ENCODE measurements at places on chromosomes 5 and 9.
A peak's percentile ranks its signal among the peaks of the same experiment; 100 is the strongest.

- no peak overlapping the region for H3K4me3 ChIP-seq
- DNase-seq, result no peak
- H3K27me3 ChIP-seq, result no peaks in the 10 kb centered on the region
- no peaks in the 10 kb centered on the region for H3K36me3 ChIP-seq
- no peaks in the 10 kb centered on the region for H3K4me1 ChIP-seq
Observed at GRCh38 chr5:2817031-2817603, 65.6 kb upstream of the IRX2 start.

DNA sequence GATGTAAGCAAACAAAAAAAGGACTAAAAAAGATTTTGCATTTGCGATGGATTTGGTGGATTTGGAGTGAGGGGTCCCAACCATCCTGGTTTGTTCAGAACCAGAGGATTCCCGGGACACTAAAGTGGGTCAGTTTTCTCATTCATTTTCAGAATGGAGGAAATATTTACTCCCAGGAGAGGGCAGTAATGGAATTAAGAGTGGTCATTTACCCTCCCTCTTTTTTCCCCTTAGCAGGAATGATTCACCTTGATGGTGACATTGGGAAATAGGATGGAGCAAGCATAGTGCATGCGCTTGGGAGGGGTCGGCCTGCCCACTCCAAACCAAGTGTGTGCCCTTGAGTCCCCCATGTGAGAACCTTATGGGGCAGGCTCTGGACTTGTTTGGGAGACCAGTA is 164.2 kb upstream of the PUM3 start:
- no peaks in the 10 kb centered on the region for H3K36me3 ChIP-seq
- H3K4me1 ChIP-seq, result no peaks in the 10 kb centered on the region
- DNase-seq, result no peak
- no peaks in the 10 kb centered on the region for H3K27me3 ChIP-seq

GRCh38 chr9:127209220-127209619 is 55.4 kb upstream of the GARNL3 start:
- H3K36me3 ChIP-seq, result no peaks in the 10 kb centered on the region
- no peak for DNase-seq
- no peak overlapping the region for H3K27ac ChIP-seq
- H3K27me3 ChIP-seq, result peaks cover 6% of the 10 kb centered on the region

GRCh38 chr5:121430538-121430937 is 421.1 kb upstream of the FTMT start:
- no peak for DNase-seq
- H3K27me3 ChIP-seq, result no peaks in the 10 kb centered on the region
- no peak overlapping the region for H3K27ac ChIP-seq
- no peak overlapping the region for H3K4me3 ChIP-seq
- H3K36me3 ChIP-seq, result no peaks in the 10 kb centered on the region

DNA sequence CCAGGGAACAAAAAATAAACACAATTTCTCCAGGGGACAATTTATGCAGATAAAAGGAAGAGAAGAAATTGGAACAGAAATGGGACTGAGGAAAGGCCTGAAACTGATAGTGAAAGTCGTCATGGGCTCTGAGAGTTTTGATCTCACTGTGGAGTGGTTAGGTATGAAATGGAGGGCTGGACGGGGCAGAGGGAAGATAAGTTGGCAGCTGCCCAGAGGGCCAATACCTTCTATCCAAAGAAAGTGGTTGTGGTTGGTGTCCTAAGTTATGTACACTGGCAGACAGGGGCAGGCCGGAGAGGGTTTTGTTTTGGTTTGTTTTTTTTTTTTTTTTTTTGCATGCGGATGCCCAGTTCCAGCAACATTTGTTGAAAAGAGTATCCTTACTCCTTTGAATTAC is 46.1 kb downstream of the ZNF618 start:
- no peaks in the 10 kb centered on the region for H3K36me3 ChIP-seq
- H3K4me1 ChIP-seq, result no peaks in the 10 kb centered on the region
- H3K4me3 ChIP-seq, result no peak overlapping the region
- peaks cover 2% of the 10 kb centered on the region for H3K27me3 ChIP-seq

DNA sequence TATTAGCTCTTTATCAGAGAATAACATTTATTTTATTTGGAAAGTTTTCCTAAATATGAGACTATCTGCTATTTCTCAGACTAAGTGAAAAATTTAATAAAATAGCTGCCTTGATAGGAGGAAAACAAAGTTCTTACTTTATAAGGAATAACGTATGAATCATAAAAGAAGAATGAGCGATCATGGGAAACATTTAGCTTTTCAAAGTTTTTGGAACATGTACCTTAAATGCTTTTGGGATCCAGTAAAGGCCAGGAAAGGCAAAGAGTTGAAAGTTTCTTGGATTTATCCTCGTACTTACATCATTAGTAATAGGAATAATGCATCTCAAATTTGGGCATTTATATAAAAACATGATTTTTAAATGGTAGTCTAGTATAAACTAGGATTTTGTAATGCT is 19.4 kb downstream of the OGN start:
- H3K4me3 ChIP-seq, result no peak overlapping the region
- H3K4me1 ChIP-seq, result no peaks in the 10 kb centered on the region
- DNase-seq, result no peak
- no peaks in the 10 kb centered on the region for H3K27me3 ChIP-seq

DNA sequence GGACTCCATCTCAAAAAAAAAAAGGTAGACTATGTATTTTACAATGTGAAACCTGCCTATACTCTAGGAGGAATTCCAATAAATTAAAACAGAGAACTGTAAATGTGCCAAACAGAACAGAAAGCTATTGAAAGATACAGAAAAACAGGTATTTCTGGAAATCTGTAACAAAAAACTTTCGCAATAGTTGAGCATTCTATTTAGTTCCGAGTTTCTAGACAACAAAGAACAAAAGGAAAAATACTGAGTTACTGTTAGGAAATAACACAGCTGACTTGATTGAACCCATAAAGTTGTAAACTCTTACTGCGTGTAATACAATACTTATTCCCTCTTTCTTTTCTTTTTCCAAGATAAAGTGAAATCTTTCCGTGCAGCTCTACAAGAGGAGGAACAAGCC is 18.6 kb downstream of the DIMT1 start:
- no peak for DNase-seq
- peaks cover 54% of the 10 kb centered on the region for H3K36me3 ChIP-seq
- H3K27ac ChIP-seq, result peak overlapping the region; percentile 47
- H3K4me1 ChIP-seq, result peaks cover 1% of the 10 kb centered on the region
